Colonic mucosa (tissue), 4 donors: ENCODE measurements at places on chromosomes 11 and 22.

- DNase-seq, result peak; percentile 47
Observed at GRCh38 chr11:88414385-88414861, 76.9 kb upstream of the CTSC start.

GRCh38 chr22:31126869-31127175 lies 4.1 kb downstream of the INPP5J start:
- no peak for DNase-seq

- peak; percentile 88 for DNase-seq
Observed at GRCh38 chr11:86671531-86672006, 847 bp downstream of the ME3 start.

GRCh38 chr22:28994522-28994921 lies 67.1 kb downstream of the C22orf31 start:
- DNase-seq, result no peak

DNA sequence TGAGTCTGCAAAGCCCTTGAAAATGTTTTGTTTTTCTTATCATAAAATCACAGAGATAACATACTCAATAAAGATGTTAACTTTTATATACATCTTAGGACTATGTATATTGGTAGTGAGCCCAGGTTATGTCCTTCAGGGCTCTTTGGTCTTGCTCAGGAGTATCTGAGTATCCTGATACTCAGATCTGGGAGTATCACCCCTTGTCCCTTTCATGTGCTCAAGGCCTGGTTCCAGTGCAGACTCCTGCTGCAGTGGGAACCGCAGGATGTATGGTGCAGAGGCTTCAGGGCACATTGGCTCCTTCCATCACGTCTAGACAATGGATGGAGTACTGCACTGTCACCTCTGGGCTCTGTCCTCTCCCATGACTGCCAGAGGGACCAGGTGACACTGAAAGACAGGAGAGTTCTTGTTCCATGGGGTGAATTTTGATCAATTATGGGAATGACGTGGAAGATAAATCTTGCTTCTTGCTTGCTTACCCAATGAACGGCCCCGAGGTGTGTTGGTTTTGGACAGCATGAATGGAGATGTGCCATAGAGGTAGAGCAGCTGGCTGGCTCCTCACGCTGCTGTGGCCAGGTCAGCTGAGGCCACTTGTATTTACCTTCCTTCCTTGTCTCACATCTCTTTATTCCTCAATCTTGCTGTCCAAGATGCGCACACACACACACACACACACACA lies 215.5 kb downstream of the ARHGAP42 start:
- DNase-seq, result no peak

DNA sequence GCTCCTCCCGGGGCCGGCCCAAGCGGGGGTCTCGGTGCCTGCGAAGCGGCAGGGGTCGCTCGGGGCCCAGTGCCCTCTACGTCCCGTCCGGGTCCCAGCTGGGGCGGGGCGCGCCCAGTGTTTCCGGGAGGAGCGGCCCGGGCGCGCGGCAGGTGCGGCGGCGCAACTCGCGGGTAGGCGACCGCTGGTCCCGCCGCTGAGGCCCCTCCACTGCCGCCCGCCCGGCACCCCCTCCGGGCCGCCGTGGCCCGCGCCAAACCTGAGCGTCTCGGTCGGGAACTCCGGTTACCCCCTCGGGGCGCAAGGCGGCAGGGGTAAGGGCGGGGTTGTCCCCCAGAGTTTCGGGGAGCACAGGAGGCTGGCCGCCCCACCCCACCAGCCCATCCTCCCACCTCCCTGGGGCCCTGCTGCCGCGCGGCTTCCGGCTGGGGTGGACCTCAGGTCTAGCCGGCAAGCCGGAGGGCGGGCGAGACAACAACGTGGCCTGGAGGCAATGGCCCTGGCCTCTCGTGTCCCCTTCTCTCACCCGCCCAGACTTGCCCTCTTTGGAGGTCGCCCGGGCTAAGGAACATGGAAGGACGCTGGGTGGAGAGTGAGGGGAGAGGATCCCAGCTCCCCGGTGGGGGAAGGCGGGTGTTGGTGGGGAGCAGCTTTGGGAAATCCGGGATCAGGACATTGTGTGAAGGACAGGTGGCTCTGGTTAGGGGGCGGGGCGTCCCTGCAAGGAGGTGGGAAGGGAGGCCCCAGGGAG lies 398 bp upstream of the CRACR2B start:
- peak; percentile 64 for DNase-seq

DNA sequence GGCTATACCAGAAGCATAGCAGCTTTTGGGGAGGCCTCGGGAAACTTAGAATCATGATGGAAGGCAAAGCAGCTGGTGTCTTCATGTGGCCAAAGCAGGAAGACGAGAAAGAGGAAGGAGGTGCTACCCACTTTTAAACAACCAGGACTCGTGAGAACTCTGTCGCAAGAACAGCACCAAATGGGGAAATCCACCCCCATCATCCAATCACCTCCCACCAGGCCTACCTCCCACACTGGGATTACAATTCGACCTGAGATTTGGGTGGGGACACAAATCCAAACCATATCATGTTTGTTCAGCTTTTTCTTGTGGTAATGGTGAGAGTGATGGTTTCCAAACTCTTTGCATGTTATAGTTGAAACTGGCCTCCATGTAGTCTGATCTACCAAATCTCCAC lies 32.5 kb upstream of the OR10D3 start:
- no peak for DNase-seq

DNA sequence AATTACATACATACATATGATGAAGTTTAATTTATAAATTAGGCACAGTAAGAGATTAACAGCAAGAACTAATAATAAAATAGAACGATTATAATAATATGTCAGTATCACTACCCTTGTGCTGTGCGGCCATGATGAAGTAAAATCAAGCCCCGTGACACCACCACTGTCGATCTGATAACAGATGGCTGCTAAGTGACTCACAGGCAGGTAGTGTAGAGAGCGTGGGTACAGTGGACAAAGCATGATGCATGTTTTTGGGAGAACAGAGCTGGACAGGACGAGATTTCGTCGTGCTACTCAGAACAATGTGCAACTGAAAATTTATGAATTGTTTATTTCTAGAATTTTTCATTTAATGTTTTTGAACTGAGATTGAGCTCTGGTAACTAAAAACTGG lies 108.4 kb upstream of the TIMP3 start:
- DNase-seq, result no peak

DNA sequence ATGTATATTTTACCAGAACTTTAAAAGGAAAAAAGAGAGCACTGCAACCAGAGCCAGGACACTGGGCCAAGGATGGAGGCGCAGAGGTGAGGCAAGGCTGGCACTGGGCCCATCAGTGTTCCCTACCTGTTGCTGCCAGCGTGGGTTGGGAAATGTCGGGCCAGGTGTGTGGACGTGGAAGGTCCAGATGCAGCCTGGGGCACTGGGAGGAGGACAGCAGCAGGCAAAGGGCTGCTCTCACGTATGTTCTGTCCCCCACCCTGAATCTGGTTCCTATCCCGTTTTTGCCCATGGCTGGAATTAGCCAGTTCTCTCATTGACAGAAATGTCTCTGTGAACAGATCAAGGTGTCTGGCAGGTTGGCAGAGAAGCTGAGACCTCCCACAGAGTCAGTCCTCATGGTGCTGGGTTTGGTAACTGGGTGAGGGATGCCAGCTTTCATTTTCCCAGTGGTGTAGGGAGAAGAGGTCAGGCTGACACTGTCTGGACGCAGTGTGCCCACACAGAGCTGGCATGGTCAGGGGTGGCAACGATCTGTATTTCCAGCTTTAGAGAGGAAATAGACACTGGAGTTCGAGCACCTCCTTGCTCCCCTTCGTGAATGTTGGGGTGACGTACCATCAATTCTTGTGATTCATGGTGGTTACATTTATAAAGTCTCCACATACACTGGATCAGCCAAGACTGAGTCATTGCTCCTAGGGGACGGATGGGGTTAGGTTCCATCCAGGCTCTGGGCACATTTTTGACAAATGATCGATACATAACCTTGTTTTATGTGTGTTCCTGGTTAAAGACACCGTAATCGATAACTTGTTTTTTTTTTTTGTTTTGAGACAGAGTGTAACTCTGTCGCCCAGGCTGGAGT lies 4.3 kb upstream of the PNPLA3 start:
- DNase-seq, result no peak

- DNase-seq, result no peak
Observed at GRCh38 chr11:531919-532526, 3.4 kb downstream of the HRAS start.

GRCh38 chr22:47621253-47621652 lies 858.8 kb downstream of the TBC1D22A start:
- no peak for DNase-seq

DNA sequence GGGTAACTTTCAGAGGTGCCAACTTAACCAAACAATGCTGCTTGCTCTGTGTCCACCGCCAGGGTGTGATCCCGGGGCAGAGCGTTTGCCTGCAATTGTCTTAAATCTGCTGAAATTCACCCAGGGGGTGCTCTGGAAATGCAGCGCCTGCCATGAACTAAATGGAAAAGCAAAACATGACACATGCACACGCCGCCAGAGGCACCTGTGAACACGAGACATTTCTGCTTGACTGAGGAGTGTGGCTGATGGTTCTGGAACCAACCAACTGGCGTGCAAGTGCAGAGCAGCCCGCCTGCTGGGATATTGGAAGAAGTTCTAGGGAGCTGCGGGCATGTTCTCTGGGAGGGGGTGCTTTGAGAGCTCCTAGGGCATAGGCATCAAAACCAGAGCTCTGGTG lies 30.4 kb downstream of the DSCAML1 start:
- DNase-seq, result no peak
